ENCODE measurements at places on chromosomes 4 and X. TPM values are rescaled to one million over a fixed set of nuclear protein-coding genes. Genes with fewer than 3 reads are reported as not detected.

Gene P2RY4
- total RNA-seq: 0.38 TPM

Gene ARHGEF38
- 20.6 TPM for total RNA-seq

Gene PDZD4
- total RNA-seq: 8.5 TPM

Gene CFAP47
- total RNA-seq: 4.1 TPM

Gene PDCL2
- total RNA-seq: not detected

Gene TCP11X1
- not detected for total RNA-seq

Gene TLL1
- 4.7 TPM for total RNA-seq

DNA sequence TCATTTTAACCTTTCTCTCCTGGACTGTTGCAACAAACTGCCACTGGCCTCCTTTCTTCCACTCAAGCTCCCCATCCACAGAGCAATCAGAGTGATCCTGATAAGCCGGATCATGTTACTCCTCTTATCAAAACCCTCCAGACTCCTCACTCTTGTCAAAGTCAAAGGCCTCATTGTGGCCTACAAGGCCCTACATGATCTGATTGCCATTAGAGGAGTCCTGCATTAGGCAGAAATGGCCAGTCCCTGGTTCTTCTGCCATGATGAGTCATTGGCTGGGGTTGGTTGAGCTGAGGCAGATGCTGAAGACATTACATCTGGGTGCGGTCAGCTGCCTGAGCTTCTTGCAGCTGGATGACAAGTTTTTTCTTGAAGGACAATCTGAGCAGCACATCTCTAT lies 32.7 kb upstream of the CASK start:
- no peak for DNase-seq

- DNase-seq: no peak
These were observed 51.1 kb upstream of the MYOZ2 start for GRCh38 chr4:119084513-119084912.

DNA sequence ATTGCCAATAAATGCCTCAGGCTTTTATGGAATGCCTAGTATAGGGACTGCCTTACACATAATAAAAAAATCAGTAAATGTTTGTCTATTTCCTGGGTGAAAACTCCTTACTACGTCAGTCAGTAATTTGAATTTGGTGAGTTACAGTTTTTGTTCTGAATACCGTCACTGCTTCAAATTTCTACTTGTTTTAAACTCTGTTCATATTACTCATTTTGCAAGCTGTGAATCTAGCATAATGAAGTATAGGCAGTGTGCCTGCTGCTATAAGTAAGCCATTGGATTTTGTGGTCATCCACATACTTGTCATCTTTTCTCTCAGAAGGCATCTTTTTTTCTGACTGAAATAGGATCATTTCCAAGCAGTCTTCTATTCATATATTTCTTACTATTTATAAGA lies 43.1 kb downstream of the SYNPO2 start:
- DNase-seq: no peak

GRCh38 chr4:37825968-37826294 lies 555 bp upstream of the PGM2 start:
- no peak for DNase-seq

- DNase-seq: no peak
These were observed 163.8 kb downstream of the BANK1 start for GRCh38 chr4:101954351-101954750.

DNA sequence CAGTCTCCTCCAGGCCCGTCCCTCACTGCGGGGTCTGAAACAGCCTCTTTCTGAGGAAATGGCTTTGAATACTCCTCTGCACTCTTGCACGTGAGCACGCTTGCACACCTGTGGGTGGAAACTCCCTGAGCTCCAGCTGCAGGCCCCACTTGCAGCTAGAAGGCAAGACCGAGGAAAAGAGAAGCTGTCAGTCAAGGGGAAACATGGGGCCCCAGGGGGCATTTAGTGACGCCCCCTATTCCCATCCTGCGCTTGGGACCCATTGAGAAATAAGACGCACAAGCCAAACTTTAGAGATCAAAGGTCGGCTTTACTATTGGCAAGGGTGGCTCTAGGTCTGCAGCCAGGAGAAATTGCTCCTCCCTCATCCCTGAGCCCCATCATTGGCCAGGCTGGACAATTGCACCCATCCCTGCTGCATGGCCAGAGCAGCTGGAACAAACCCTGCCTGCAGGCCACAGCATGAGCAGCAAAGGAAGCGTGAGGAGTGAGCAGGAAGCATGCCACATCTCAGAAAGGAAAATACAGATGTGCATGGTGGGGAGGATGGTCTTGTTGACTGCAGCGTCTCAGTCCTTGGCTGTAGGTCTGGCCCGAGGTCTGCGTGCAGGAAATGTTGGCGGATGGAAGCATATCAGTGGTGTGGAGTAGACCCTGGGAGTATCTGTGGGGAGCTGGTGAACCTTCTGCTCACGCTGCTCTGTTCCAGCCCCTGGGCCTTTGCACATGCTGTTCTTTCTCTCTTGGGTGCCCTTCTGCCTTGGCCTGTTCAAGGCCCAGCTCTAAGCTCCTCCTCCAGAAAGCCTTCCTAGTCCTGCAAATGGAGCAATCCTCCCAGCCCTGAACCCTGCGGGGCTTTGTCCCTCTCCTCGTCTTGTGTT lies 93.9 kb downstream of the PSAPL1 start:
- no peak for DNase-seq

- DNase-seq: no peak
These were observed 154.4 kb upstream of the RPL34 start for GRCh38 chr4:108465886-108466500.

GRCh38 chrX:65610040-65610439 lies 57.4 kb upstream of the MSN start:
- no peak for DNase-seq

GRCh38 chr4:139129206-139129605 lies 47.8 kb downstream of the ELF2 start:
- no peak for DNase-seq

- no peak for DNase-seq
These were observed 163.6 kb downstream of the ADAMTS3 start for GRCh38 chr4:72405417-72405816.

DNA sequence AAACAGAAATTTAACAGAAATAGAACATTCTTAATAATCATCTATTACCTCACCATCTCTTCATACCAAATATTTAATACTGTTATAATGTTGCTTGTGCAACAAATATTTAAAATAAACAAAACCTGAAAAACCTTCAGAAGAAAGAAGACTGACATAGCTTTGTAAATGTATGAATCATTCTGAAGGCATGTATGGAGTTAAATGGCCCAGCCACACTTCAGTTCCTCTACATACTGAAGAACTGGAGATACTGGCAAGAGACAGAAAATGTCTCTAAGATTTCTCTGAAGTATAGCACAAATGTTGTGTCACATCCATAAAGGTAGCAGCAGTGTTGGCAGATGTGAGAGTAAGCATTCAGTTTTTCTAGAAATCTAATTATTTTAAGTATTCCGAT lies 275.3 kb upstream of the FGF13 start:
- DNase-seq: no peak

- no peak for DNase-seq
These were observed 1343.8 kb upstream of the IGFBP7 start for GRCh38 chr4:58453956-58454355.

DNA sequence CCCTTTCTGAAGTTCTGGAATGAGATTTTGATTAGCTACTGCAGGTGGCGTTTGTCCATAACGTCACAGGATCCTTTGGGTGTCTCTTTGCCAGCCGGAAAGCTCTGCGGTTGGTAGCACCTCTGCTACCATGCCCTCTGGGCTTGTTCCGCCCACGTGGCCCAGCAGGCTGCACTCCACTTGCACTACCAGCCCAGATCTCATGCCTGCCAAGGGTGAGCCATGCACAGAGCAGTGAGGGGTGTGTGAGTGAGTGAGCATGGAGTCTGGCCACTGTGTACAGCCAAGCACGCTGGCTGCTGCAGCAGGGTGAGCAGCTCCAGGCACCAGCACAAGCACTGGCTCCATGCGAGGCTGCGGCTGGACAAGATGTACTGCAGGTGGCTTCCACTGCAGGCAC lies 6.6 kb upstream of the HNRNPD start:
- DNase-seq: no peak

- no peak for DNase-seq
These were observed 4.8 kb downstream of the FRMPD3 start for GRCh38 chrX:107454302-107454701.

DNA sequence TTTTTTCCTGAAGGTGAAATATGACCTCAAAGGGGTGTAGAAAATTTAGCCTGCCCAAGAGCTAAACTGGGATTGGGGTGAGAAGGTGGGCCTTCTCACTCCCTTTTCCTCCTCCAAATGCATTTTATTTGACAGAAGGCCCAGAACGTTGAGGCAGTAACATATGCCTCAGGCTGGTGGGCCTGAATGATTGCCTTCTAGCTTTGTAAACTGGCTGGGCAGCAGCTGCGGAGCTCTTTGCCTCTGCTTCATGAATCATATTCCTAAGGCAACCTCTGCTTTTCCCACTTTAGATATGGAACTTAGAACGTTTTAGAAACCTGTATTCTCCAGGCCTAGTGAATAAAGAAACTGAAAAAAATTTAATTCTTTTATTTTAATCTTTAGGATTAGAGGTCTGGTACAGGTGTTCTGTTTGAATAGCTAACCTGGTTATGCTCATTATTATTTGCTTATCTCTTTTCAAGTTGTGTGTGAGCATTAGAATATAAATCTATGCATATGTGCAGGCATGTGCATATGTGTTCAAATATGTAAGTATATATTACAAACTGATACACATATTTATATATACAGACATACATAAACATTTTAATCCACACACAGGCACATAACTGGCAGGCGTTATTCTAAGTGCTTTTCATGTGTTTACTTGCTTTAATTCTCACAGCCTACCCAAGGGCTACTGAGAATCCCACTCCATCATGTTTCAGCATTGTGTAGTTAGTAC lies 11.5 kb downstream of the PRDM8 start:
- no peak for DNase-seq

GRCh38 chr4:47863486-47863885 lies 25.6 kb upstream of the CORIN start:
- DNase-seq: no peak

- DNase-seq: no peak
These were observed 3.8 kb downstream of the CXCL8 start for GRCh38 chr4:73744203-73744602.

DNA sequence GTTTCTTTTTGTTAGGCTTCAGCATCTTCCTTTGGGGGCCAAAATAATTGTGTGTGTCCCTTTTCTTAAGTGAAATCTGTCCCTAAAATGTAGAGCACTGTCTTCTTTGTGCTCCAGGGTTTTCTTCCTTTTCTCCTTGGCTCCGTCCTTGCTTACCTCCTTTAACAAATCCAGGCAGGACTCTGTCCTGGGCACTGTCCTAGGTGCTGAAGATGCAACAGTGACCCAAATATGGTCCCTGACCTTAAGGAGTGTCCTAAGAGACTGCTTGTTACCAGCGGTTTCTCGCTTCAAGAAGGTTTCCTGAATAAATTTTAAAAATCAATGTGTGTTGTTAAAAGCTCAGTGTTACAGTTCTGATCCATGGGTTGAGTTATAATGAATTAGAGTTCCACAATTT lies 471.8 kb downstream of the KCNIP4 start:
- no peak for DNase-seq

Data from lower lobe of right lung (tissue), 2 donors.